ENCODE measurements at places on chromosomes 13 and 19.

DNA sequence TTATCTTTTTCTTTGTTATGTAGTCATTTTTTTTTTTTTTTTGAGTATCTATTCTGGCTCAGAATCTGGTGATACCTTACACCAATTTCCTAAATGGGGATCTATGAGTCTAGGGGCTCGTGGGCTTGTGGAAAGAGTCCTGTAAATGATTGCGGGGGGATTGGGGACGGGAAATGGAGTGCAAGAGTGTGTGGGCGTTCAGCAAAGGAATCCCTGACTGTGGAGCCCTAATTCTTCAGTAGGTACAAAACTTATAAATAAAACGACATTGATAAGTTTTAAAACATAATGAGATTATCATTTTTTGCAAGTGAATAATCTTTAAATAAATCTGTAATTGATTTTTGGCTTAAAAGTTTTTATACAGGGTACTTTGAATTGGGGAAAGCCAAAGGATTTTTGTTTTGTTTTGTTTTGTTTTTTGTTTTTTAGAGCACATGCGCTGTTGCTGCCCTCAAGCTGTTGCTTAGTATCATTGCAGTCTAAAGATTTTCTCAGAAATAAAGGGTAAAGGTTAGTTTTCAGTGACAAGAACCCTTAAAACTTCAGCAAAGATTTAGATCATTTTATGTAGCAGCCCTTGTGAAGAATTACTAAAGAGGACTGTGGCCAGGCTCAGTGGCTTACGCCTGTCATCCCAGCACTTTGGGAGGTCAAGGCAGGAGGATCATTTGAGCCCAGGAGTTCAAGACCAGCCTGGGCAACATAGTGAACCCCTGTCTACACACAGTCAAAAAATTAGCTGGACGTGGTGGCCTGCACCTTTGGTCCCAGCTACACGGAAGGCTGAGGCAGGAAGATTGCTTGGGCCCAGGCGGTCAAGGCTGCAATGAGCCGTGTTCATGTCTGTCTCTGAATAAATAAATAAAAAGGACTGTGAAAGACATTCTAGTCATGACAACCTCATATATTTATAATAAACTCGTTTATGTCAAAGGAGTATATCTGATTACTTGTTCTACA is 1.7 kb downstream of the ERCC5 start:
- no peak for DNase-seq

DNA sequence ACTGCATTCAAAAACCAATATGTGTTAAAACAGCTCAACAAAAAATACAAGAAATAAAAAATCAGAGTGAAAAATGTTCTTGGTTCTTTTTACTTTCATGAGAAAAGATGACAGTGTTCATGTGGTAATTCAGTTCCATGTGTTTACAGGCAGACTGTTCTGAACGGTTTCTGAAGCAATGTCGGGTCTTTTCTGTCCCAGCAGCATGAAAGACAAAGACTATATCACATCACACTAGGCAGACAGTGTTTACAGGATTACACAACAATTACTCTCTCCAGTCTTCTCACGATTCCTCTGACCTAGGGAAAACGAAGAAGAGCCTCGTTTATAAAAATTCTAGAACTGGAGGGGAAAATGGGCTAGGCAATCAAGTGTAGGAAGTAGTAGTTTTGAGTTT is 83.4 kb downstream of the UBL3 start:
- no peak for DNase-seq

DNA sequence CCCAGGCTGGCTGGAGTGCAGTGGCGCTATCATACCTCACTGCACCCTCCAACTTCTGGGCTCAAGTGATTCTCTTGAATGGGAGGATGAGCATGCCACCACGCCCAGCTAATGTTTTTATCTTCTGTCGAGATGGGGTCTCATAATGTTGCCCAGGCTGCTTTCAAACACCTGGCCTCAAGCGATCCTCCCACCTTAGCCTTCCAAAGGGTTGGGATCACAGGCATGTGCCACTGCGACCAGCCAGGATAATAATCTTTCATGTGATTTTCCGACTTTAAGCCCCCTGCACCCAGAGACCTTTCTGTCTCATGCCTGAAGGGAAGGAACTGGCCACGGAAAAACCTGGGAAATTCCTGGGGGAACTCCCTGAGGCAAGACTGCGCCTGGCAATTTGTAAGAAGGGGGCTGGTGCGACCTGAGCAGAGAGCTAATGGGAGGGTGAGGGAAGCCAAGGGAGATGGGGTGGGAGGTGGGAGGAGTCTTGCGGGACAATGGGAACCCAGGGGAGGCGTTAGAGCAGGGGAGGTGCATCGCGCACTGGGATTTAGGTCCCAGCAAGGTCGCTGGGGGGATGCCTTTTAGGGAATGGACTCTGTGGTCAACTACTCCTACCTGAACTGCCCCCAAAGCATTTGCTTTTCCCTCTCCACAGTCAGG is 1.2 kb upstream of the CCDC124 start:
- DNase-seq, result no peak

GRCh38 chr13:94181461-94182107 is 297.9 kb downstream of the DCT start:
- DNase-seq, result no peak

DNA sequence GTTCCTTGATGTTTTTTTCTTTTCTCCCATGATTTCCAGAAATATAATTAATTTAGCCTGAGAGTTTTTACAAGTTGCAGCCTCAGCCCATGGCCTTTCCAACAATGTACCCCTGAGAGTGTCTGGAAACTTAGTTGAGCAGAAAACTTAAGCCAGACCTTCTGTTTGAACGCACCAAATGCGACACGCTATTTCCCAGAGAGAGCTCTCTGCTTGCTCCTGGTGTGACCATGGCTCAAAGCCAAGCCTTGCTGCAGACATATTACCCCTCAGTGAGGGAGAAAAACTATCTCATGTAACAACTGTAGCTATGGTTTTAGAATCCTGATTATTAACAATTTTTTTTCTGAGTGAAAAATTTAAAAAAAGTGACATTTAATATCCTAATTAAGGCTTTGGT is 1204.5 kb upstream of the SLC10A2 start:
- no peak for DNase-seq
